ENCODE measurements at places on chromosomes 12 and 14. TPM values are rescaled to one million over a fixed set of nuclear protein-coding genes. Genes with fewer than 3 reads are reported as not detected.

The FAM181A gene
- total RNA-seq, result not detected

The SSTR1 gene
- not detected for total RNA-seq

The IGFBP6 gene
- total RNA-seq, result 157 TPM

The POTEM gene
- total RNA-seq, result not detected

The CD163 gene
- not detected for total RNA-seq

The ACIN1 gene
- total RNA-seq, result 89.4 TPM
